ENCODE measurements at places on chromosomes 2 and 18.

- no peak for DNase-seq
Observed at GRCh38 chr18:62564044-62564443, 41.2 kb downstream of the ZCCHC2 start.

DNA sequence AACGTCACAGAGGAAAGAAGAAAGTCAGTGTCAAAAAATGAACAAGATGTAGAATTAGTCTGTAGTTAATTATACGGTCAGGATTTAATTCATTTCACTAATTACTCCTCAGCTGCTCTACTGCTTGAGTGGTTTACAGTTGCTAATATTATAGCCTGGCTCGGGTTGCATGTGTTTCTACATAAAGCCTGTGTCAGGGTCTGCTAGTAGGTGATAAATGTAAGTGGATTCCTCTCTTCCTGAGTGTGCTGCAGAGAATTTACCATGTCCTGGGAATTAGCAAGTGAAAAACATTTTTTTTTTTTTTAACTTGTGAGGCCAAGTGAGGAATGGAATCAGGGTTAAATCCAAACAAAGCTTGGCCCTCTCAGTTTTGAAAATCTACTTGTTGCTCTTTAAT lies 622.6 kb downstream of the EPHA4 start:
- DNase-seq = no peak

GRCh38 chr2:29847886-29848285 lies 73.5 kb downstream of the ALK start:
- no peak for DNase-seq

- DNase-seq = no peak
Observed at GRCh38 chr2:16495509-16496208, 170.0 kb downstream of the CYRIA start.

DNA sequence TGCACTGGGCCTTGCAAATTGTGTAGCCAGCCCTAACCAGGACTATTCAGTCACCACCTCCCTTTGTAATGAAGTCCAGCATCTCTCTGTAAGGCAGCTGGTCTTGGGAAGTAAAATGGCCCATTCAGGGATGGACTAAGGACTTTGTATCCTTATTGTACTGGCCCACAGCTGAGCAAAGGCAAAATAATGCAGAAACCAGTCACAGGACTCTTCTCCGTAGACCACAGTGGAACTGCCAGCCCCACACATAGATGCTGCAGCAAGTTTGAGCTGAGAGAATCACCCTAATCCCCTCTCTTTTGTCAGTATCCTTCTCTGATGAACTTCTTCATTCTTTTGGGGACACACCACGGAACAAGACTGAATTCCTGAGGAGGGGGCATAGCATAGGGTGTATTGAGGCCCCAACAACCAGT lies 73.6 kb upstream of the RTN4 start:
- no peak for DNase-seq

- DNase-seq = no peak
Observed at GRCh38 chr2:65300134-65300760, 72.6 kb downstream of the ACTR2 start.

DNA sequence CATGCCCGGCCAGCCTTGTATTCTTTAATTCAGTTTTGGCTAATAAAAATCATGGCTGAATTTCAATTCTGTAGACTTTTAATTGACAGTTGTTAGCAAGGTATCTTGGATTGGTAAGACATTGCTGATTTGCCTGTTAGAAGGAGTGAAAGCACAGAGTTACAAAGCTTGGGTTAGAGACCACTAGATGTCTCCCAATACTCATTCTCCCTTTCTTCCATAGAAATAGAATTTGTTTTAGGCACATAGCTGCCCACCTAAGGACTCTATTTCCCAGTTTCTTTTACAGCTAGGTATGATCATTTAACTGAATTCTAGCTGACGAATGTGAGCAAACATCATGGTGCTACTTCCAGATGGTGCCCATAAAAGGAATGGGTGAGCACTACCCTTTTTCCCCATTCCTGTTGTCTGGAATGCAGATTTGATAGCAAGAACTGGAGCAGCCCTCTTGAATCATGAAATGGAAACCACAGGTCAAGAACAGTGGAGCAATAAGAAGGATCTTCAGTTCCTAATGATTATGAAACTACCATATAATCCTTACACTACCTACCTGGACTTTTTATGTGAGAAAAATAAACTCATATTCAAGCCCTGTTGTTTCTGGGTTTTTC lies 17.5 kb downstream of the PECR start:
- DNase-seq = no peak

DNA sequence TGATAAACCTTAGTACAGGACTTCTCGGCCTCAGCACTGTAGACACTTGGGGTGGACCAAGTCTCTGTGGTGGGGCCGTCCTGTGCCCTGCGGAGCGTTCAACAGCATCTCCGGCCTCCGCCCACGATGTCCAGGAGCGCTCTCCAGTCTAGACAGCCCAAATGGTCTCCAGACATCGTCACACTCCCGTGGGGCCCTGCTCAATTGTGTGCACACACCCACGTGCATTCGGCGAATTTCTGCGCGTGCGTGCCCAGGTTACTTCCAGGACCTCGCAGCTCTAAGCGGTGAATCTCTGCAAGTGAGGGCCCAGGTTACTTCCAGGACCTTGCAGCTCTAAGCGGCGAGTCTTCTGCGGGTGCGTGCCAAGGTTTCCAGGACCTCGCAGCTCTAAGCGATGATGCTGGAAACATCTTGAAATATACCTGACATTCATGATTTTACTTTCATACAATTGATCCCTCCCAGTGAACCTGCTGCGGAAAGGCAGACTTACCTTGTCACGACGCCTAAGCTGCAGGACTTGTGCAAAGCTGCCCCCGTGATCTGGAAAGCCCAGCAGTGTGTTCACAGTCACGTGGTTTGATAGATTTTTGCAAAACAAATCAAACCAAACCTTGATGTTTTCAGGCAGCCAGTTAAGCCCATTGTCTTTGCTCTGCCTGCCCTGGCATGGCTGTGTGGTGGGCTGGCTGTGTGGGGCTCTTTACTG lies 16.1 kb upstream of the OTOS start:
- DNase-seq = no peak

- no peak for DNase-seq
Observed at GRCh38 chr2:27308359-27308881, at the start of gene UCN. TSS of gene UCN (minus strand) at chr2:27308445. CDS start at chr2:27307895, 550 bp downstream.

GRCh38 chr2:222760301-222760897 lies 88.9 kb downstream of the MOGAT1 start:
- DNase-seq = no peak

GRCh38 chr18:49728542-49728941 lies 84.8 kb downstream of the ACAA2 start:
- no peak for DNase-seq

DNA sequence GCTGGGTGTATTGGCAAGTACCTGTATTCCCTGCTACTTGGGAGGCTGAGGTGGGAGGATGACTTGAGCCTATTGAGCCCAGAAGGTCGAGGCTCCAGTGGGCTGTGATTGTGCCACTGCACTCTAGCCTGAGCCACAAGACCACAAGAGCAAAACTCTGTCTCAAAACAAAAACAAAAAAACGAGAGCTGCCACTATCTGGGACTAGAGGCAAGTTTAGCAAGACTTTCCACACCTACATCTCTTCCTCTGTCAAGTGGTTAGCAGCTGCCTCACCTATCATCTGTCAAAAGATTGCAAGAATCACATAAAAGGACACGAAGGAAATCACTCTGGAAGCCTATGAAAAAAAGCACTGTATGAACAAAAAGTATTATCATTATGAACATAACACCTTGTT lies 55.2 kb upstream of the RIOK3 start:
- DNase-seq = no peak

GRCh38 chr2:231379266-231380215 lies 16.0 kb upstream of the B3GNT7 start:
- no peak for DNase-seq

- DNase-seq = no peak
Observed at GRCh38 chr2:190121971-190122370, 59.4 kb upstream of the MSTN start.

- DNase-seq = no peak
Observed at GRCh38 chr2:119177171-119177837, 18.8 kb upstream of the C1QL2 start.

DNA sequence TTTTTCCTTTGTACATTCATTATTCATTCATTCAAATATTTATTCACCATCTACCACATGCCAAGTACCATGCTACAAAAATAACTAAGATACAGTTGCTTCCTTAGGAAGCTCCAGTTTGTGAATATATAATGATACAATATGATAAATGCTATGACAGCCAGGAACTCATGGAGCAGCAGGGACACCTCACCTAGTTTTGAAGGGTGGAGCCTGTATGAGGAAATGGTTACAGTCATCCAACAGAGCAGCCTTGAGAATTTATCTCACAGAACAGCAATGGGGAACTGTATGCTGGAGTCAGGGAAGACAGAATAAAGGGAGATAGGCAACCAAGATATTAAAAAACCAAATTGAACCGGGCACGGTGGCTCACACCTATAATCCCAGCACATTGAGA lies 124.0 kb downstream of the OSBPL1A start:
- DNase-seq = no peak

GRCh38 chr2:231315896-231316295 lies 79.6 kb upstream of the B3GNT7 start:
- no peak for DNase-seq

GRCh38 chr2:5672749-5673144 lies 19.4 kb upstream of the SOX11 start:
- no peak for DNase-seq

- no peak for DNase-seq
Observed at GRCh38 chr18:52888014-52888413, 548.0 kb downstream of the DCC start.

- no peak for DNase-seq
Observed at GRCh38 chr18:74132201-74132600, 15.4 kb downstream of the FBXO15 start.

GRCh38 chr18:42654556-42654955 lies 460.9 kb downstream of the RIT2 start:
- DNase-seq = no peak

- no peak for DNase-seq
Observed at GRCh38 chr2:193935114-193935513, 1721.9 kb upstream of the SLC39A10 start.

- no peak for DNase-seq
Observed at GRCh38 chr2:186099826-186100225, 361.2 kb downstream of the FSIP2 start.

DNA sequence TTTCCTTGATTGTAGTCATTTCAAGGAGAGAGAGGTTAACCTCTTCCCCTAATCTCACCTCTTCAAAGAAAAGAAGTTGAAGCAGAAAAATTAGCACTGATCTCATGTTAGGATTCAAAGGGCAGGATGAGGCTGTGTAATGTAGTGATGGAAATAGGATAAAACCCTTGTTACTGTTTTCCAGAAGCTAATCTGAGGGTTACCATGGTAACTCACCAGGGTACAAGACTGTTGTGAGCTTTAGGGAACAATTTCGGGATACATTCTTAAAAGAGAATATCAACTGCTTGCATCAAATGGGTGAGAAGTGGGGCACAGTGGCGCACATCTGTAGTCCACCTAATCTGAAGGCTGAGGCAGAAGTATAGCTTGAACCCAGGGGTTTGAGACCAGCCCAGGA lies 64.9 kb upstream of the SLC39A10 start:
- no peak for DNase-seq

- no peak for DNase-seq
Observed at GRCh38 chr2:72917138-72917876, at the start of gene EMX1. TSS of gene EMX1 (plus strand) at chr2:72917519. CDS start at chr2:72917853, 334 bp downstream.

DNA sequence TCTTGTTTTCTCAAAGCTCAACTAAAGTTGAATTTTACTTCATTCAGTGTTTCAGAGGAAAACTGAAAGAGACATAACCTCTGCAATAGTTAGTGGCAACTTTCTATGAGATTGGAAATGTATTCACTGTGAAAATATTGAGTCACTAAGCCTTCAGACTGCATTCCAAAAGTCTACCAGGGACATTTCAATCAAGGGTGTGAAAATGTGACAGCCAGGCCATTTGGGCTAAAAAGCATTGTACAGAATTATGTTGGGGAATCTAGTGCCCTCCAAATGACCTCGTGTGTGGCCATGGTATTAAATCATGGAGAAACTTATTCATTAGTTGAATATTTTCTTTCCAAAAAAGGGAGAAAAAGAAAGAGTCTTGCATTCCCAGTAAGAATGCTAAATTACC lies 251.9 kb downstream of the GRB14 start:
- no peak for DNase-seq

DNA sequence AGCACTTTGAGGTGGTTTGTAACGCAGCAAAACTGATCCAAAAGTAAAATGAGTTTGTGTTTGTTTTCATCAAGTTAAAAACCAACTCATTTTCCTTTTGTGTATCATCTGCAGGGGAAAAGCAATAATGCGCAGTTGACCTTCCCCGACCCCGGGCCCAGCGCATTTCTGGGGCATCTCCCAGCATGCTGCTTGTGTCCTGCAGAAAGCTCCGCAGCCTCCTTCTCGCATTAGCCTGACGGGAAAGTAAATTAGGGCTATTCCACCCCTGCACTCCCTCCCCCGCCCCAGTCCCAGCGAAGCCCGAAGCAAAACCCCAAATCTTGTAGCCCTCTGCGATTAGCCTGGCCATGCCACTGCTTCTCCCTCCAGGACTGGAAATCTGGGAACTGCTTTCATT lies 82.0 kb upstream of the PPM1B start:
- no peak for DNase-seq

GRCh38 chr2:70603066-70603465 lies 49.4 kb upstream of the TGFA start:
- no peak for DNase-seq

GRCh38 chr2:104434966-104435365 lies 418.9 kb upstream of the POU3F3 start:
- DNase-seq = no peak

GRCh38 chr2:48694149-48694548 lies 61.4 kb downstream of the LHCGR start:
- no peak for DNase-seq
